NCI-H1105 treated with DMSO at 0.1 percent for 48 hours (cell line): ENCODE measurements at places on chromosomes 12 and 14.

DNA sequence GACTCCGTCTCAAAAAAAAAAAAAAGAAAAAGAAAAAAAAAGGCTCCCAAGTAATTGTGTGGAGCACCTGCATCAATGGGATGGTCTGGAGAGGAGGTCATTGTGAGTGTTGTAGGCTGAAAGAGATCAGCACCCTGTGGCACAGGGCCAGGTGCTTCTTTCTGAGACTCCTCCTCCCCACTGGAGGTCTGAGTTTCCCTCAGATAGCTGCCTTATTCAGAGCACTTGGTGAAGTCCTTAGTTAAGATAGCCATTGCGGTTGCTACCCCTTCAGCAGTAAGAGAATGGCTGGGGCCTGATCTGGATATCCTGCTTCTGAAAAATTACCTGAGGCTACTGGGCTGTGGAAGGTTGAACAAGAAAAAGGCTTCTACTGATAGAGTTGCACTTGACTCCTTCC is 69.8 kb downstream of the ANO6 start:
- no peak for DNase-seq

DNA sequence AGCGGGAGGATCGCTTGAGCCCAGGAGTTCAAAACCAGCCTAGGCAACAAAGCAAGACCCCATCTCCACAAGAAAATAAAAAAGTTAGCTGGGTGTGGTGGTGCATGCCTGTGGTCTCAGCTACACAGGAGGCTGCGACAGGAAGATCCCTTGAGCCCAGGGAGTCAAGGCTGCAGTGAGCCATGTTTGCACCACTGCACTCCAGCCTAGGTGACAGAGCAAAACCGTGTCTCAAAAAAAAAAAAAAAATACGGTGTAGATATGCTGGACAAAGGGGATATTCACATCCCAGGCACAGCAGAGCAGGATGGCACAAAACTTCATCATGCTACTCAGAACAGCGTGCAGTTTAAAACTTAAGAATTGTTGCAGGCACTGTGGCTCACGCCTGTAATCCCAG is 24.8 kb upstream of the STRN3 start:
- no peak for DNase-seq

GRCh38 chr12:24909667-24910066 is 39.2 kb downstream of the BCAT1 start:
- no peak for DNase-seq

DNA sequence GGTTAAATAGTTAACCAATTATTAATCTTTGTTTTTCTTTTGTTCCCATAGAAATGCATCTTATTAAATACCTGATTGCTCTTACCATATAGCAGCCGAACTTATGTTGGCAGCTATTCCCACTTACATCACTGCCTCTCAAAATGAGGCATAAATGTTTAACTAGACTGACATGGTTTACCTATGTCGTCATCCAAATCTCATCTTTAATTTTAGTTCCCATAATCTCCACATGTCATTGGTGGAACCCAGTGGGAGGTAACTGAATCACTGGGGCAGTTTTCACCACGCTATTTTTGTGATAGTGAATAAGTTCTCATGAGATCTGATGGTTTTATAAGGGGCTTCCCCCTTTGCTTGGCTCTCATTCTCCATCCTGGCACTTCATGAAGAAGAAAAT is 499.2 kb upstream of the ATP2B1 start:
- DNase-seq: no peak

- no peak for DNase-seq
These were observed 26.9 kb downstream of the PRKD1 start for GRCh38 chr14:29900609-29901350.

GRCh38 chr12:124390442-124391097 is 95.7 kb downstream of the RFLNA start:
- DNase-seq: no peak

GRCh38 chr14:37232907-37233481 is 35.3 kb downstream of the MIPOL1 start:
- peak; percentile 69 for DNase-seq

DNA sequence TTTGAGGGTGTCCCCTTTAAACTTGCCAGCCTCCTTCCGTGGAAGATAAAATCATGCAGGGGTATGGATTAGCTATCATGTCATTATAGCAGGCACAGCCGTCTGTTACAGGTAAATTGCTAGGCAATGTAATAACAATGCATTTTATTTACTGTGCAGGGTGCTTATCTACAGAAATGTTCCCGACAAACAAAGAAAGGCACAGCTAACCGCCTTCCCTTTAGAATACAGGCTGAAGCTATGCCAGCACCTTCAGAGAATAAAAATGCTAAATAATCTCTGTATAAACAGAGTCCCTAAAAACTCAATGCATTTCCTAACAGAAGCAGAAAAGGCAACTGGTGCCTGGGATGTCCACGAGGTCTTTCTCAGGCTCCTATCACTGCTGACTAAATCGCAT is 239.2 kb downstream of the SPTSSA start:
- DNase-seq: no peak

DNA sequence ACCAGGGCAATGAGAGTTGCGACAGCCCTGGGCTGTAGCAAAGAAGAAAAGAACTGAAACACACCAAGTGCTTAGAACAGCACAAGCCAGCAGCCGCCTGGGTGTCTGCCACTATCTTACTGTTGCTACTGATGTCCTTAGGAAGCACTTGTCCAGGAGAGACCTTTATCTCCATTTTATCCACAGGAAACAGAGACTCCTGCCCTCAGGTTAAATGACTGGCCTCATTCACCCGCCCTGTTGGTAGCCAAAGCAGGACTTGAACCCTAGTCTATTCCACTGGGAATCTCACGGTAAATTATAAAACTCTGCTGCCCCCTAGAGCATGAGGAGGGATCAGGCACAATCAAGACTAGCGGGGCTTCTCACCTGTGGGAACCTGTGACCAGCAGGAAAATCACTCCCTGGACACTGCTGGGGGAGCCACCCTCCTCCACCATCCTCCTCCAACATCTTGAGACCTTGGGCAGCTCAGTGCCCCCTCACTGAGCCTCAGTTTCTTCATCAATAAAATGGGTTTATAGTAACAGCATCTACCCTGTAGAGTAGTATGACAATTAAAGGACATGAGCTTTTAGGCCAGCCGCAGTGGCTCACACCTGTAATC is 20.5 kb upstream of the TESC start:
- no peak for DNase-seq

GRCh38 chr12:28035500-28035899 is 63.0 kb upstream of the PTHLH start:
- DNase-seq: no peak

DNA sequence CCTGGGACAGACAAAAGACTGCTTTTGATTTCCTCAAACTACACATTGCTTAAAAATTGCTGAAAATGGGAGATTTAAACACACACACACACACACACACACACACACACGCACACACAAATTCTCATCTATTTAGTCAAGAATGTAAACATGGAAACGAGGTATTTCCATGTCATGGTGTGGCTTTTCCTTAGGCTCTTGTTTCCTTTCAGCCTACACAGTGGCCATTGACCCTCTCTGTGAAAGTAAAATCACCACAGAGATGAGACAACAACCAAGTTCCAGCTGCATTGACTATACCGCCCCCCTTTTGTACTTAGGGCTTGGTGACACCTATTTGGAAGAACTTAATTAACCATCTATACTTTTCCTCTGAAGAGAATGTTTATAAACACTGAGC is 41.9 kb downstream of the TTC8 start:
- DNase-seq: no peak

DNA sequence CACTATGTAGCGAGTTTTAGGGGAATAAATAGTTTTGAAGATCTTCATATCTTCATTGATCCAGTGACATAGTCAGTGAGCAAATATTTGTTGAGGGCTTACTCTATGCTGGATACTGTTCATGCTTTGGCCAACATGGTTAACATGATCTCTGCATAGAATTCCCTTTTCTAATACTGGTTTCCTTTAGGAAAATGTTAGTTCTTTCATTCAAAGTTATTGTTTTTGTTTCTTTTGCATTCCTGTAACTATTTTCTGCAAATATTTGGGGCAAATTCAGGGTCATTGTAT is 226.5 kb downstream of the C12orf50 start:
- no peak for DNase-seq

DNA sequence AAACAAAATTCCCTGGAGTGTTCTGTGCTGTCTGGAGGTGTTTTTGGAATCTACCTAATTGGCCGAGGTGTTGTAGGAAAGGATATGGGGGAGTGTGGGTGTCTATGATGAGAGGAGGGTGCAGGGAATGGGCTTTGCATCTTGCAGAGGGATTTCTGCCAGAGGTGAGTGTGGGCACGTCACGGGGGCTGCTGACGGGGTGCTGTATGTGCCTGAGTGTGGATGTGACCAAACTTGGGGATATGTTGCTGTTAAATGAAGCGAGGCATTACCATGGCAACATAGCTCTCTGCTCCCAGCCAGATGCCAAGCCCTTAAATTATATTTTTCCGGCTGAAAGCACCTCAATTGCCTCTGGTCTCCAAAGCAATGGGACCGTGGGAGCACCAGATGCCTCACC is 44.3 kb upstream of the SPTLC2 start:
- DNase-seq: peak; percentile 86

DNA sequence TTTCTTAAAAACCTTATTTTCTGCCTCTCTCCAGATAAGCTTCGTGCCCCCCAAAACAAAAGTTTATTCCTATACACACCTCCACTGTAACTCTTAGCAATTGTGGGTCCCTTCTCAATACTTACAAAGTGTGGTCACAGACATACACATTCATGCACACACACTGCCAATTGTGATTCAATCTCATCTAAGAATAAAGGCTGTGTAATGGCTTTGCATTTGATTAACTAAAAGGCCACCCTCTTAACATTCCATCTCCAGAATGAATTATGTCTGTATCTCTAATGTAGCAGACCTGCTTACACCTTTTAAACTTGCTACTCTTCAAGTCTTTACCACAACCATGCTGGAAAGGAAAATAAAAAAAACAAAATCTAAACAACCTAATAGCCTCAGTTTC is 49.5 kb downstream of the MYF5 start:
- DNase-seq: no peak

DNA sequence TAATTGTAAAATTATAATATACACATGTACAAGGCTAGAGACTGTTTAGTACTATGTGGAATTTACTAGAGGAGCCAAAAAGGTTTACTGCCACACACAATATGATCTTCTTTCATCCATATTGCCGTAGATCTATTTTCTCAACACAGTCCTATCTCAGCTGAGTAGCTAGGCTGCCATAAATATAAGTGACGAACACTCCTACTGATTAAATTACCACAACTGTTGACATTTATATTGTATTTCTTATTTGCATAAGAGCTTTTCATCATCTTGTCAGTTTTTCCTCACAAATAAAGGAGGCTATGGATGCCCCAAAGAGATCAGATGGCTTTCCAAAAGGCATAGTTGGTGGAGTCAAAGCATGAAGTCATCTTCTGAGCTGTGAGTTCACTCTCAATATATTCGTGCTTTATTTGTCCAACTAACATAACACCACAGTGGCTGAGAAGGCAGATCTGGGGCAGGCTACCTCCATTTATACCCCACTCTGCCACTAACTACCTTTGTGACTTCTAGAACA is 78.6 kb downstream of the CCDC59 start:
- DNase-seq: no peak

GRCh38 chr12:89494411-89495231 is 30.0 kb downstream of the GALNT4 start:
- DNase-seq: no peak

DNA sequence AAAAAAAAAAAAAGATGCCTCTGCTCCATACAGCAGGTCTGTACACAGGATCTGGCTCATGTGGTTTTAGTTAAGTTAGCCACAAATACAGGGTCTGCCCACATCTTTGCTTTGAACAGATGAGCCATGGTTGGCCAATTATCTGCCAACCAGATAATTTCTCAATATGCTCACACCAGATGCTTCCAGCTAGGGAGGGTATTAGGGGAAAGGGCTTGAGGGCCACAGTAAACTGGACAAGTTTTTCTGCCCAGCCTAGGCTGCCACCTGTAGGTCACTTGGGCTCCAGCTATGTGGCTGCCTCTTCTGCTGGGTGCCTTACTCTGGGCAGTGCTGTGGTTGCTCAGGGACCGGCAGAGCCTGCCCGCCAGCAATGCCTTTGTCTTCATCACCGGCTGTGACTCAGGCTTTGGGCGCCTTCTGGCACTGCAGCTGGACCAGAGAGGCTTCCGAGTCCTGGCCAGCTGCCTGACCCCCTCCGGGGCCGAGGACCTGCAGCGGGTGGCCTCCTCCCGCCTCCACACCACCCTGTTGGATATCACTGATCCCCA is 776 bp downstream of the RDH5 start:
- DNase-seq: no peak

DNA sequence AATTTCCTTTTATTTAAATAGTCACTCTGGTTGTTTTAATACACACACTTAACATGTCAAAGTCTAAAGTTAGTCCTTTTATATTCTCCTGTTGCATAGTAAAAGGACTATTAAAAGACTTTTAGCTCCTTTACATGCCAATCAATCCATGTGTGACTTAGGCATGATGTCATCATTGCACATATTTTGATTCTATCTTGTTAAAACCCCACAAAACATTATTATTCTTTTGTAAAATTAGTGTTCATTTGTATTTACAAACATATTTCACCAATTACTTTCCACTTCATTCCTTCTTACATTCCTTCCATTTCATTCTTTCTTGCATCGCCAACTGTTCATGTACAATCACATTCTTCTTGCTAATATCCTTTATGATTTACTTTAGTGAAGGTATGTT is 39.6 kb downstream of the TC2N start:
- DNase-seq: no peak

GRCh38 chr12:109120557-109120956 is 4.2 kb downstream of the ACACB start:
- DNase-seq: no peak

DNA sequence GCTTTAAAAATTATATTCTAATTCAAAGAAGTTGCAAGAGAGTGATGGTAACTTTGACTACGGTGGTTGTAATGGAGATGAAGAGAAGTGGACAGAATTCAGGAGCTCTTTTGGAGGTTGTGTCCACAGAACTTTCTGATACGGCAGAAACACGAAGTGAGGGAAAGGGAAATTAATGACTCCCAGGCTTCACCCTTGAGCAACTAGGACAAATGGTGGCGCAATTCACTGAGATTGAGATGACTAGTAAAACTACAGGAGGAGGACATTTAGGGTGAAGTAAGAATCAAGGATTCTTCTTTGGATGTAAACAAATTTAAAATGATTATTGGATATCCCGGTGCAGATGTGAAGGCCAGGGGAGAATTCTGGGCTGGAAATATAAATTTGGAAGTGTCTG is 212.6 kb downstream of the PTPRO start:
- DNase-seq: no peak

DNA sequence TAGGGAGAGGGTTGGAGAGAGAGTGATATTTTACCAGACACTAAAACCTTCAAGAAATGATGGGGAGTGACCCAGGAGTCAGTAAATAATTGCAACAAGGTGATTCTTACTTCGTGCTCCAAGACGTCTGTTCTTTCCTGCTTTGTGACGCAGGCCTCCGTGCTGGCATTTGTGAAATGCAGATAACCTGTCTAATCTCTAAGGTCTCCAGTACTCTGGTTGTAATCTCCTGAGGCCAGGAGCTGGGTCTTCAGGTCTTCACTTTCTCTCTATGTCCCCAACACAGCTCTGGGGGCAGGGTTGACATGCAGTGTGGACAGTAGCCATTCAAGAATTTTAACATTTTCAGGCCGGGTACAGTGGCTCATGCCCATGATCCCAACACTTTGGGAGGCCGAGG is 53.1 kb downstream of the CD9 start:
- DNase-seq: no peak

GRCh38 chr14:30214461-30215090 is 286.9 kb upstream of the PRKD1 start:
- peak; percentile 71 for DNase-seq
